ENCODE measurements at places on chromosomes 13 and 19. TPM values are rescaled to one million over a fixed set of nuclear protein-coding genes. Genes with fewer than 3 reads are reported as not detected.

The ZIM2 gene
- total RNA-seq: not detected

The TIMM29 gene
- 17.6 TPM for total RNA-seq

The C13orf42 gene
- total RNA-seq: not detected

The MED16 gene
- total RNA-seq: 40.3 TPM

The PCP2 gene
- 0.99 TPM for total RNA-seq

The SOX1 gene
- total RNA-seq: not detected

The NXNL1 gene
- not detected for total RNA-seq

DNA sequence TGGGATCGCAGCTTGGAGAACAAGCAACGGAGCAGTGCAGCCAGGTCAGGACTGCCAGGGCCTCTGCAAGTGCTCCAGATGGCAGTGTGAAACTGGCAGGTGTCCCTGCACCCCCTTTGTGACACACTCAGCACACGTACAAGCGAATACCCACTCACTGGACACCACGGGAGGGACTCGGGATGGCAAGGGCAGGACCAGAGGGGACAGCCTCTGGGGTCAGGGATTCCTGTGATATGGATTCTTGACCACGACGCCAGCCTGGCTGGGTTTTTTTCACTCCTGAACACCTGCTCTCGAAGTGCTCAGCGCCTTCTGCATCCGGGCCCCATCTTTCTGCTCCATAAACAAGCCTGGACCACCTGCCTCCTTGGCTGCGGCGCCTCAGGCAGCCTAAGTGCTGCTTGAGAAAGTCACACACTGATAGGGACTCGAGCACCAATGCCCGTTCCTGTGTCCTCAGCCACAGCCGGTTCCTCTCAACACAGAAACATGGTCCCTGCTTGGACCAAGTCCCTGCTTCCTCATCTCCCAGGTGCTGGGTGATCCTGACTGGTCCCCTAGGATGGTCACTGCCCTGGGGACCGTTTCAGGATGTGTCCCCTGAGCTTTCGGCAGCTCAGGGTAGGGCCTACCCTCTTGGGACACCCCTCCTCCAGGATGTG lies 22.0 kb downstream of the ELAVL1 start:
- no peaks in the 10 kb centered on the region for H3K27me3 ChIP-seq
- no peak for DNase-seq
- H3K4me3 ChIP-seq: no peak overlapping the region
- peaks cover 6% of the 10 kb centered on the region for H3K4me1 ChIP-seq
- H3K36me3 ChIP-seq: peaks cover 26% of the 10 kb centered on the region

DNA sequence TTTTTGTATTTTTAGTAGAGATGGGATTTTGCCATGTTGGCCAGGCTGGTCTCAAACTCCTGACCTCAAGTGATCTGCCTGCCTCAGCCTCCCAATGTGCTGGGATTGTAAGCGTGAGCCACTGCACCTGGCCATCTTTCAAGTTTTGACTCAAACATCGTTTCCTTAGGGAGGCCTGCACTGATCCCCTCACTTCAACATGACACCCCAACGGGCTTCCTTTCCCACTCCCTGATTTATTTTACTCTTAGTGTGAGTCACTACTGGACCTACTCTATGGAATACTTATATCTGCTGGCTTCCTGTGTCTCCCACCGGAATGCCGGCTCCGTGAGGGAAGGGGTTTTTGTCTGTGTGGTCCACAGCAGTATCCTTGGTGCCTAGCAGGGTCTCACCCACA lies 4.5 kb upstream of the ADAMTS10 start:
- no peaks in the 10 kb centered on the region for H3K27me3 ChIP-seq
- no peak for DNase-seq
- H3K4me3 ChIP-seq: no peak overlapping the region
- peaks cover 21% of the 10 kb centered on the region for H3K4me1 ChIP-seq
- no peak overlapping the region for H3K27ac ChIP-seq

- H3K4me1 ChIP-seq: peaks cover 51% of the 10 kb centered on the region
- no peak for DNase-seq
- H3K27ac ChIP-seq: peak overlapping the region; percentile 94
These were observed 2.3 kb downstream of the UPF1 start for GRCh38 chr19:18833849-18834643.

GRCh38 chr13:111399776-111400538 lies 79.5 kb downstream of the TEX29 start:
- H3K4me3 ChIP-seq: no peak overlapping the region
- H3K36me3 ChIP-seq: no peaks in the 10 kb centered on the region
- H3K27ac ChIP-seq: no peak overlapping the region
- DNase-seq: no peak

DNA sequence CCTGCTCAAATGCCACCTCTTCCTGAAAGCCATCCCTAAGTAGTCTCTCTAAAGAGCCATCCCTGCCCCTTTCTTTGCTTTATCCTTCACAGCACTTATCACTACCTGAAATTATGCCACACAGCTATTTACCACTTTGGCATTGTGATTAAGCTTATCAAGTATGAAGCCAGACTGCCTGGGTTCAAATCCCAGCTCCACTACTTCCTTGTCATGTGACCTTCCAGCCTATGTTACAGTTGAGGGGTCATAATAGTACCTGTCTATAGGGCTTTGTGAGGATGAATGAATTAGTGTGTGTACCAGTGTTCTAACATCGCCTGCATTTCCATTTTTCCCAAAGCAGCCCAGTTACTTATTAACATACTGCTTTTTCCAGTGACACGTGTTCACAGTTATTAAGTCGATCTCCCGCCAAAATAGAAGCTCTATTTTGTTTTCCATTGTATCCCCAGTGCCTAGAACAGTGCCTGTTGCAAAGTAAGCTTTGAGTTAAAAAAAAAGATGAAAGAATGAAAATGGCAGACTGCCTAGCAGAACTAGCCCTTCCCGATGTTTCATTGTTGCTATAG lies 32.8 kb downstream of the ZSWIM9 start:
- no peaks in the 10 kb centered on the region for H3K27me3 ChIP-seq
- no peak for DNase-seq
- peaks cover 14% of the 10 kb centered on the region for H3K36me3 ChIP-seq
- H3K27ac ChIP-seq: no peak overlapping the region

DNA sequence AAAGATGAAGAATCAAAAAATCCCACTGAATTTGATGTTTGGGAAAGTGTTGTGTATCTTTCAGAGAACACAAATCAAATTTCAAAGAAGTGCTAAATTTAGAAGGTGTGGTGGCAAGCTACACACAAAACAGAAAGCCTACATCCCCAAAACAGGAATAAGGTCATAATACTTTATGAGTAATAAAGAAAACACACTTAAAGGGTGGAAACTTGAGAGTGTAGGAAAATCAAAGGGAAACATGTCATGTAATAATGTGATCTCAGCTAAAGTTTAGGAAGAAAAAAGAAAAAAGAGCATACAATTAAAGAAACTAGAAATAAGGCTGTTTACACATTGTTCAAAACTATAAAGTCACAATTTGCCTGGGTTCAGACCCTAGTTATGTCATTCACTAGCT lies 668.7 kb downstream of the PCDH17 start:
- DNase-seq: no peak
- no peak overlapping the region for H3K4me3 ChIP-seq
- H3K4me1 ChIP-seq: no peaks in the 10 kb centered on the region
- H3K27me3 ChIP-seq: no peaks in the 10 kb centered on the region
- H3K36me3 ChIP-seq: no peaks in the 10 kb centered on the region

GRCh38 chr13:62450759-62451158 lies 1035.1 kb upstream of the PCDH20 start:
- H3K36me3 ChIP-seq: no peaks in the 10 kb centered on the region
- H3K27me3 ChIP-seq: no peaks in the 10 kb centered on the region
- DNase-seq: no peak
- no peak overlapping the region for H3K27ac ChIP-seq
- no peak overlapping the region for H3K4me3 ChIP-seq
- no peaks in the 10 kb centered on the region for H3K4me1 ChIP-seq

DNA sequence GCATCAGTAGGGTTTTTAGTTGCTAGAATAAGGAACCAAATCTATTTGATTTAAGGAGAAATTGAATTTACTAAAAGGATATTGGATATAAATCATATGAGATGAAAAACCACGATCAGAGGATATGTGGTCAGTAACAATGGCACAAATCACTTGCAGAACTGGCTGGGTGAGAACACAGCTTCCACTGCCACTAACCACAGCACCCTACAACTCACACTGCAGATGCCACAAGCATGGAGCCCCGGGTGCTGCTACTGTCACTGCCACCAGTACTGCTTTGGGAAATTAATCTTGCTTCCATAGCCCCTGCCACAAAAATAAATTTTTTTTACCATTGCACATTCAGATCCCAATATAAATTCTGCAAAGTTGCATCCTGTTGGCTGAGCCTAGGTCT lies 40.6 kb upstream of the KLF12 start:
- H3K27me3 ChIP-seq: no peaks in the 10 kb centered on the region
- no peak overlapping the region for H3K4me3 ChIP-seq
- H3K4me1 ChIP-seq: peaks cover 3% of the 10 kb centered on the region
- DNase-seq: no peak

- H3K4me3 ChIP-seq: peak overlapping the region; percentile 94
- H3K27ac ChIP-seq: peak overlapping the region; percentile 94
- H3K27me3 ChIP-seq: no peaks in the 10 kb centered on the region
- peak; percentile 91 for DNase-seq
- peaks cover 24% of the 10 kb centered on the region for H3K36me3 ChIP-seq
These were observed 1419.1 kb downstream of the UQCRFS1 start for GRCh38 chr19:27793644-27794493.

DNA sequence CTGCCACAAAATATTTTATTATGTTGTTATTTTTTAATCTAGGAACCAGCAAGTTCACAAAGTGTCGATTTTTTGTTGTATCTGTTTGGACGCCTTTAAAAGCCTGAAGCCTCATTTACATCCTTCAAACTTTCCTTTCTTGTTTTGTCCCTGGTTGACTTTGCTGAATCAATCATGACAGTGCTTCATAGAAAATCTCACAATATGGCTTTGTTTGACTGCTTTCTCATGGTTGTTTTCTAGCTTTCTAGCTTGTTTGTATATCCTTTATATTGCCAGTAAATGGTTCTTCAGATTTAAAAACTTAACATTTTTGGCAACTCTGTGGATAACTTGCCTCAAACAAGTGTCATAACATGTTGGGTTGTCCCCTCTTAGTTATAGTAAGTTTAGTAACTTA lies 84.1 kb upstream of the ATXN8OS start:
- no peaks in the 10 kb centered on the region for H3K36me3 ChIP-seq
- no peaks in the 10 kb centered on the region for H3K4me1 ChIP-seq
- no peak overlapping the region for H3K4me3 ChIP-seq
- no peaks in the 10 kb centered on the region for H3K27me3 ChIP-seq
- no peak for DNase-seq

Measured in activated naive CD8-positive, alpha-beta T cell treated with anti-CD3 and anti-CD28 coated beads for 36 hours (primary cell).